Fibroblast of mammary gland (primary cell): ENCODE measurements at places on chromosomes 16 and 17.

GRCh38 chr16:88967830-88968588, 9.0 kb downstream of the CBFA2T3 start:
- DNase-seq, result no peak

- peak; percentile 80 for DNase-seq
These were observed 1.1 kb upstream of the CHRNB1 start for GRCh38 chr17:7443499-7444485.

DNA sequence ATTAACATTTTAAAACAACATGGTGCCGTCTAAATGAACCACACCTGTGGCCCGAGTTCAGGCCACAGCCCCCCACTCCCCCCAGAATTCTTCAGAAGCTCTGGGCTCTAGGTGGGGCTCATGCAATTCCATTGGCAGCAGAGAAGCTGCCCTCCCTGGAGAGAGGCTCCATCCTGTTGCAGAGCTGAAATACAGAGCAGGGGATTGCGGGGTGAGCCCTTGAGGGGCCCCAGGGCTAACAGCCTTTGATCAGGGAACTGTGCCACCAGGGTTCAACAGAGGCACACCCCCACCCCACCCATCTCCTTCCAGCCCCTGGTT, 69.3 kb downstream of the ABR start:
- DNase-seq, result no peak

DNA sequence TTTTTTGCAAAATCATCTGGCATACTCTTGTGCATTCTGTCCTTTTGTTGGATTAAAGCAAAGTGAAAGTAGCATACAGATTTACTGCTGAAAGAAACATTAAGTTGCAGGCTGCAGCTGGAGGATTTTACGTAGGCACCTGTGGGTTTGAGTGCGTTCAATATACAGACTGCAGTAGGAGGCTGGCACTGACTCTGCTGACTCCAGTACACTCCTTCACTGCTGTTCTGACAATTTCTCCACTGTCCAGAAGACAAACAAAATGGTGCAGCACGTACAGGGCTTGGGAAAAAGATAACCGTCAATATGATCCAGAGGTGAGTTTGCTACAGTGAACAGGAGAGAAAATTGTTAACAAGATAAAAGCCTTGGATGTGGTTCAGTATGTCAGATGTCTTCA, 73.3 kb downstream of the TANC2 start:
- peak; percentile 18 for DNase-seq

GRCh38 chr17:72682605-72683004, 409.9 kb downstream of the SLC39A11 start:
- peak; percentile 39 for DNase-seq

DNA sequence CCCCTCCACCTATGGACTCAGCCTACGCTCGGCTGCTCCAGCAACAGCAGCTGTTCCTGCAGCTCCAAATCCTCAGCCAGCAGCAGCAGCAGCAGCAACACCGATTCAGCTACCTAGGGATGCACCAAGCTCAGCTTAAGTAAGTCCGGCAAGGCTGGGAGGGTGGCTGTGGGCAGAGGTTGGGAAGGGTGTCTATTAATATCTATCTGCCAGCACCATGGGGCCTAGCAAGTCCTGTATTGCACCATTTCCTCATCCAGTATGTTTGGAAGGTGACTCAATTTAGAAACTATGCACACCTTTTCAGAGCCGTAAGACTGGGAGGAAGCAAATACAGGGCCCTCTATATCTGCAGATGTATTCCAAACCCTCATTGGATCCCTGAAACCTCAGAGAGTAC, 45.0 kb upstream of the ARHGAP44 start:
- DNase-seq, result no peak

DNA sequence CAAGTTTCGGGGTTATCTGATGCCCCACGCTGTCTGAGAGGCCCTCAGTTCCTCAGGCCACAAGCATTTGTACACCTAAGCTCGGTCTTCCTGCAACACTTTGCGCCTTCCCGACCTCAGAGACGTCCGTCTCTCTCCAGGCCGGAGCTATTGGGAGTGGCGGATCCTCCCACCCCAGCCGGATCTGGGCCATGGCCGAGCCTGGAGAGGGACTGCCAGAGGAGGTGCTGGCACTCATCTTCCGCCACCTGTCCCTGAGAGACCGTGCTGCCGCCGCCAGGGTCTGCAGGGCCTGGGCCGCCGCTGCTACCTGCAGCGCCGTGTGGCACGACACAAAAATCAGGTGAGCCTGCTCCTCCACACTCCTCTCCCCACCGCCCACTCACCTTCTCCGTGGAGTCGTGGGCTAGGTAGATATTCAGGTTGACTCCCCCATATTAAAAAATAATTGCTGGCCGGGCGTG, 1.9 kb downstream of the FBXL8 start:
- DNase-seq, result no peak

- no peak for DNase-seq
These were observed 26.4 kb upstream of the TAOK1 start for GRCh38 chr17:29363716-29364115.

- DNase-seq, result no peak
These were observed 2.6 kb downstream of the HOXB9 start for GRCh38 chr17:48623583-48623982.

GRCh38 chr16:86383488-86384262, 126.7 kb upstream of the FOXF1 start:
- DNase-seq, result peak; percentile 92

DNA sequence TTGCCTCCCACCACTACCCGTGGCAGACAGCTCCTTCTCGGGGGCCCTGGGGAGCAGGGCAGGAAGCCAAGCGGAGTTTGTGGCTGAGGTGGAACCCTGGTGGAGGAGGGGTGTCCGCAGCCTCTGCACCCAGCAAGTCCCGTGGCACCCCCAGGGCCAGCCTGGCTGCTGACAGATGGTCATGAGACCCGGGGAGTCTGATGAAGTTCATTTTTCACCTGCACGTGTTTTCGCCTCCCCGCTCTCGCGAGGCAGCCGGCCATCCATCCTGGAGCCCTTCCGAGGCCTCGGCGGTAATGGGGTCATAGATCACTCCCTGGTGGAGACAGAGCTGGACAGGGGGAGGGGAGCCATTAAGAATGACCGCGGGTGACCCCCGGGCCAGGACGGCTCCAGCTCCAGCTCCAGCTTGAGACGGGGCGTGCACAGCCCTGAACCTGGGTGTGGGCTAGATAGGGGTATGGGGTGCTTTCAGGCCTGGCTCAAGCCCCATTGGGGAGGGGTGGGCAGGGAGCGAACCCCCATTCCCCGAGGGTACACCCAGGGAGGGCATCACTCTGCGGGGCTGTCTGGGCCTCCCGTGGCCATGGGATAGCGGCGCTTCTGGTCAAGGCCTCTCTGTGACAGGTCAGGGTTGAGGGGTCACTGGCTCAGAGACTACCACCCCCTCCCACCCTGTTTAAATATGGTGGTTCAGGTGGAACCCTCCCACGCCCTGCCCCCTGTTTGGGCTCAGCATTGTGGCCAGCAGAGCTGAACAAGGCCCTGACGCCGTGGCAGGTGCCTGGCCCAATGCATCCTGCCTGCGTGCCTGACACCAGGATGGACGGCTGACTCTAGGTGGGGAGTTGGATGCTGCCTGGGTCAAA, 227.4 kb upstream of the GSE1 start:
- no peak for DNase-seq

DNA sequence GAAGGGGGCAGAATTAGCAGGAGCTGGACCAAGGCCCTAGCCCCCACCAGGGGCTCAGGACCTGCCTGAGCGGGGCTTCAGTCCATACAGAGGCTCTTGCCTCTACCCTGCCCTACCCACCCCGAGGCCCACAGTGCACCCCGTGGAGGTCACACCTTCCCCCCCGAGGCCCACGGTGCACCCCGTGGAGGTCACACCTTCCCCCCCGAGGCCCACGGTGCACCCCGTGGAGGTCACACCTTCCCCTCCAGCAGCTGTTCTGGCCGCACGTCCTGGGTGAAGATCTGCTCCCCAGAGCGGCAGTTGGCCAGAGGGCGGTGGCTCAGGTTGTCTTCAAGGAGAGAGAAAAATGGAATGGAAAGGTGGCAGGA, 11.4 kb downstream of the CASKIN2 start:
- no peak for DNase-seq

- DNase-seq, result peak; percentile 58
These were observed 20.1 kb upstream of the MLYCD start for GRCh38 chr16:83878838-83879237.

DNA sequence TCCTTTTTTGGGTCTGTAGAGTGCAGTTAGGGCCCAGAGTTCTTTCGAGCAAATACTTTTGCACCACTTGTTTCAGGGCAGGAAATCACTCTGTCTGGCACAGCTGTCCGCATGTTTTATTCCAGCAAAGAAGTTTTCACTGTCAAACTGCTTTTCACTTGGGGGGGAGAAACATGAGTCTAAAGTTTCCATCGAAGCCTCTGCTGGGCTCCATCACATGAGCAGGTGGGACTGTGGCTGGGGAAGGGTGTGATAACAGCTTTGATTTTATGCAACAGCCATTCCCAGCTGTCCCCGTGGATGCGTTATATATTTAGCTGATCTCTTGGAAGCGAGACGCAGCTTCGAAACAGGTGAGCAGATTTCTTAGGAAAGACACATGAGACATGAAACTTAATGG, 288.6 kb downstream of the SNX29 start:
- DNase-seq, result no peak

- no peak for DNase-seq
These were observed 5.9 kb upstream of the ALKBH5 start for GRCh38 chr17:18177722-18178121.

DNA sequence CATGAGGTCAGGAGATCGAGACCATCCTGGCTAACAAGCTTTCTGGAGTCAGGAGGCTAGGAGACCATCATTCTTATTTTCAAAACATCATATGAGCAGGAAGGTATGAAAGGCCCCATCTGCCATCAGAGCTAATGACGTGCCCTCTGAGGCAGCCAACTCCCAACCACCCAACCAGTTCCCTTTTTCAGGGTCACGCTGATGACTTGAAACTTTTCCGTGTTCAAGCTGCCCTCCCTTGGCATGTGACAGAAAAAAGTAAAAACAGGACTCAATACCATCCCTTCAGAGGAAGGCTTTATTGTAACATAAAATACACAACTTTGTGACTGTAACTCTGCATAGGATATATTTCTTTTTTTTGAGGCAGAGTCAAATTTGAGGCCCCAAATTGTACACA, 4.6 kb upstream of the GHDC start:
- DNase-seq, result no peak

DNA sequence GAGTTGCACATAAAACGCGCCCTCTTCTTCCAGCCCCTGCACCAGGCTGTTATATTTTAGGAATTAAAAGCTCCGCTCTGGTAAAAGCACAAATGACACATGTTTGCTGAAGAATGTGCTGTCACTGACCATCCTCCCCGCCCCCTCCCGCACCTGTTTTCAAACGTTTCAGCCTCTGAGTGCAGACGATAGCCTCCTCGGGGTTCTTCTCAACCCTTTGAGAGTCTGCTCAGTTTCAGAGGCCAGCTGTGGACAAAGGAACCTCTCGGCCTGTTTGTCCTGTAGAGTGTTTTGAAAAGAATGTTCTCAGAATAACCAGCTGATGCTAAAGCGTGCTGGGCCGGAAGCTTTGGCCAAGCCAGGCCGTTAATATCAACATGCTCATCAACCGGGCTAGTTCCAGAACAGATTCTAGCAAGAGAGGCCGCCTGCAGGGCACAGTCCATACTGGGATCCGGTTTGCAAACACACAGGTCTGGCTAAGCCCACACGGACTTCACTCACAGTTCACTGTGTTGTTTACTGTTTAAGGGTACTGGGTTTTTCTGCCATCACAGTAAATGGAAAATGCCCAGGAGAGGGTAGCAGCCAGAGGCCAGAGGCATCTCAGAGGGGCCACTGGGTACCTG, 6.4 kb upstream of the CACNG4 start:
- DNase-seq, result no peak

DNA sequence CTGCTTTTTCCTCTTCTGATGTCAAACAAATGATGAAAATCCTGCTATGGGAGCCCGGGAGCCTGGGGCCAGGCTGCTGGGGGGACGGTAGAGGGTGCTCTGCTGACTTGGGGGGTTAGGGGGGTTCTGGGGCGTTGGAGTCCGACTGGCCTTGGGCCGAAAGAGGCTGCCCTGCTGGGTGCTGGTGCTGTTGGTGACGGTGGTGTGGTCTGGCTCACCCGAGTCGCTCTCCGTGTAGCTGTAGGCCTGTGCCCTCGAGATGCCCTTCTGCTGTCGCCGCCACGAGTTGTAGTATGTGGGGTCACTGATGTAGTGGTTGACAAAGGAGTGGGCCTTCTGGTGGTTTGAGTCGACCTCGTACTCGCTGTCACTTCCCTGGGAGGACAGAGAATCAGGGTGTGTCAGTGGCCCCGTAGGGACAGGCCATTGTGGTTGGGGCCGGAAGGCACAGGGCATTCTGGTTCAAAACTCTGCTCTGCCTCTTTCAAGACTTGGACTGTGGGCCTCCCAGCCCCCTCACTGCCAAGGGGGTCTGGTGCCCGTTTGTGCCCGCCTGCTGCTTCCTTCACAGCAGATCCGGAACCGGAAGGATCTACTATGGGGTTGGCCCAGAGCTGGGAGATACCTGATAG, 26.9 kb upstream of the CDC42EP4 start:
- no peak for DNase-seq

- DNase-seq, result no peak
These were observed 1.1 kb upstream of the HNF1B start for GRCh38 chr17:37745801-37746426.

DNA sequence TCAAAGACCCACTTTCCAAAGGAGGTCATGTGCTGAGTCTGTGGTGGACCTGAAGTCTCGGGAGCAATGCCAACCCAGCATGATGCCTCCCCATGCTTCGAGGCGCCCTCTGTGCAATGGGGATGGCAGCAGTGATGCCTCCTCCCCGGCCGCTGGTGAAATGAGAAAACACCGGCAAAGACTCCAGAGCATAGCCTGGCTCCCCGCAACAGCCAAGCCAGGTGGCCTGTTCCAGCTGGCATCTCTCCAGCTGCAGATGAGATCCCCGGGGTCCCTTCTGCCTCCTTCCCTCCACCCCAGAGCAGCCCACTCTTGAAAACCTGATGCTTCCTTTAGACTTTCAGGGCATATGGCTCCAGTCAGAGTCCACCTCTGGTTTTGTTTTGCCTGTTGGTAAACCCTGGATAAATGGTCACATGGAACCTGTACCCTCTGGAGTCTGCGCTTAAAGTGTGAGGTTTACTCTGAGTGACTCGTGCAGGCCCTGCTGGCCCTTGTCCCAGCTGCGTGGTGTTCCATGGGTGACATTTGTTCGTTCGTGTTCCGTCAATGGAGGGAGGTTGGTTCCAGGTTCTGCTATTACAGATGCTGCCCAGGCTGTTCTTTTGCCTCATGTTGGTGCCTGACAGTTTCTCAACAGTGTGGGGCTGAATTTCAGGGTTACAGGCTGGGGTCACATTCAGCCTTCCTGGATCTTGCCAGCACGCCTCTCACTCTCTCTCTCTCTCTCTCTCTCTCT, 181.8 kb upstream of the CIBAR2 start:
- DNase-seq, result no peak

GRCh38 chr17:4270736-4271135, 7.0 kb upstream of the ANKFY1 start:
- DNase-seq, result no peak

GRCh38 chr17:2137342-2138098, 82.6 kb downstream of the HIC1 start:
- DNase-seq, result peak; percentile 72

- no peak for DNase-seq
These were observed 5.3 kb upstream of the NOD2 start for GRCh38 chr16:50688083-50688482.

DNA sequence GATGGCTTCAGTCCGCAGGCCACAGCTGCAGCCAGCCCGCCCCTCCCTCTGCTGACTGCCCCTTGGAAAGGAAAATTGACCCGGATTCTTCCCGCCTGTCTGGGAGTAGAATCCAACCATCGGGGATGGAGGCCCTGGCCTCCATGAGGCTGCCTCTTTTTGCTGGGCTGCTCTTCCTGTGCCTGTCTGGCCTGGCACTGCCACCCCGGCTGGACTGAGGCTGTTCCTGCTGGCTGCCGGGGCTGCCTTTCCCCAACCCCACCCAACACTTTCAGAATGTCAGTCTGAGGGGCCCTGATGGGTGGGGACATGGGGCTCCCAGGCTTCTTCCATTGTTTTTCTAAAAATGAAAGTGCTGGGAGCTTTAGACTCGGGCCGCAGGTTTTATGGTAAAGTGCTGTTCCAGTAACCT, 7.3 kb downstream of the BAHCC1 start:
- no peak for DNase-seq
